ENCODE measurements at places on chromosomes 11 and 22.

GRCh38 chr11:72975778-72976521 lies 161.7 kb downstream of the ATG16L2 start:
- DNase-seq, result no peak

GRCh38 chr22:49768951-49769690 lies 58.6 kb downstream of the BRD1 start:
- no peak for DNase-seq

GRCh38 chr11:120186774-120187591 lies 23.8 kb upstream of the OAF start:
- no peak for DNase-seq

GRCh38 chr11:17988465-17988864 lies 24.4 kb downstream of the SERGEF start:
- peak; percentile 56 for DNase-seq

GRCh38 chr11:117361432-117361831 lies 33.8 kb downstream of the CEP164 start:
- no peak for DNase-seq

- no peak for DNase-seq
Measured at GRCh38 chr11:39860931-39861330, 1598.5 kb downstream of the LRRC4C start.

DNA sequence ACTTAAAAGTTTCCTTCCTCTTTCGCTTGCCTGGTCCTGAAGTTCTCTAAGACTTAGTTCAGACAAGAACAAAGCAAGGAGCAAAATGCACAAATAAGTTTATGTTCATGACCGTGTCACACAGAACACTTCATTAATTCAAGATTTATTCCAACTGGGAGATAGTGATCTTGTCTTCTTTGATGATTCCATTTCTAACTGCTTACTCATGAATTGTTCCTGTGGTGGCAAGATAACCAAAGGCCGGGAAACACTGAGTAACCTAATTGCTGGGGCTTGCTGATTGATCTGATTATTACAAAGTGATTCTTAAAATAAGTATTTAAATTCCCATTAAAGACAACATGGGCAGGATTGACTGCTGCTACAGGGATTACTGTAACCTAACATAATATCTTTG lies 1462.9 kb upstream of the RAG2 start:
- no peak for DNase-seq

DNA sequence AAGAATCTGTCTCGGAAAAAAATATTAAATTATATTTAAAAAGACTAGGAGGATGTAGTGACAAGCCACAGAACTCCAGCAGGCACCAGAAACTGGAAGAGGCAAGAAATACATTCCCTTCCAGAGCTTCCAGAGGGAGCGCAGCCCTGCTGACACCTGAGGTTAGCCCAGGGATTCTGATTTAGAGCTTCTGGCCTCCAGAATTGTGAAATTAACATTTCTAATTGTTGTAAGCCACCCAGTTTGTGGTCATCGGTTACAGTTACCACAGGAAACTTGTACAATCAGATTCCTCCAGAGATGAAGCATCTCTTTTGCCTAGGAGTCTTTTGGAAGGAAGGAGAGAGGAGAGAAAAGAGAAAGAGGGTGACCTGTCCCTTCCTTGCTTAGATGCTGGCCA lies 6.4 kb upstream of the UBASH3B start:
- no peak for DNase-seq

GRCh38 chr11:65576867-65577755 lies 1.3 kb downstream of the EHBP1L1 start:
- no peak for DNase-seq

GRCh38 chr11:130729678-130730300 lies 186.5 kb downstream of the SNX19 start:
- no peak for DNase-seq

GRCh38 chr11:119906376-119906775 lies 177.4 kb upstream of the NECTIN1 start:
- no peak for DNase-seq

All from NCI-H1092 treated with DMSO at 0.1 percent for 48 hours (cell line).